ENCODE measurements at places on chromosomes 12 and 14.

DNA sequence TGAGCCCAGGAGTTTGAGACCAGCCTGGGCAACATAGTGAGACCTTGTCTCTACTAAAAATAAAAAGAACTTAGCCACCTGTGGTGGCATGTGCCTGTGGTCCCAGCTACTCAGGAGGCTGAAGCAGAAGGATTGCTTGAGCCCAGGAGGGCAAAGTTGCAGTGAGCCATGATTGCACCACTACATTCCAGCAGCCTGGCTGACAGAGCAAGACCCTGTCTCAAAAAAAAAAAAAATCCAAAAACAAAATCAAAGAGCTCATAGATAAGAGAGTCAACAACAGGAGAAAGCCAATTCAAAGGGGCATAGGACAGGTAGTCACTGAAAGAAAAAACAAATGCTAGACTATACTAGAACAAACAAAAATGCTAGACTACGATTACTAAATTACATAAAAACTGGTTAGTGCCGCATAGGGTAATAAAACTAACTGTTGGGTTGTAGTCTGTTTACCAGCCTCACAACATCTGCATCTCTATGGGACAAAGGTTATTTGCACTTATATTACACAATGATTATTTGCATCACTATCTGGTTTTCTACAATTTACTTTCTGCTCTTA, 16.6 kb upstream of the EEA1 start:
- DNase-seq: no peak

DNA sequence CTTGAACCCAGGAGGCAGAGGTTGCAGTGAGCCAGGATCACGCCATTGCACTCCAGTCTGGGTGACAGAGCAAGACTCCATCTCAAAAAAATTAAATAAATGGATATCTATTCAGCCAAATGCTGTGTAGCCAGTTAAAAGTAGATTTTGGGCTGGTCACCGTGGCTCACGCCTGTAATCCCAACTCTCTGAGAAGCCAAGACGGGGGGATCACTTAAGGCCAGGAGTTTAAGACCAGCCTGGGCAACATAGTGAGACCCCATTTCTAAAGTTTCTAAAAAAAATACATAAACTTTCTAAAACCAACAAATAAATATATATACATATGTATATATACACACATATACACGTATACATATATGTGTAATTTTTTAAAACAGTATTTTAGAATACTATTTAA, 188.8 kb downstream of the FBXL14 start:
- no peak for DNase-seq

GRCh38 chr12:26621932-26622331, 211.1 kb downstream of the ITPR2 start:
- no peak for DNase-seq

- DNase-seq: peak; percentile 51
Observed at GRCh38 chr12:131862994-131863710, 31.3 kb upstream of the ULK1 start.

DNA sequence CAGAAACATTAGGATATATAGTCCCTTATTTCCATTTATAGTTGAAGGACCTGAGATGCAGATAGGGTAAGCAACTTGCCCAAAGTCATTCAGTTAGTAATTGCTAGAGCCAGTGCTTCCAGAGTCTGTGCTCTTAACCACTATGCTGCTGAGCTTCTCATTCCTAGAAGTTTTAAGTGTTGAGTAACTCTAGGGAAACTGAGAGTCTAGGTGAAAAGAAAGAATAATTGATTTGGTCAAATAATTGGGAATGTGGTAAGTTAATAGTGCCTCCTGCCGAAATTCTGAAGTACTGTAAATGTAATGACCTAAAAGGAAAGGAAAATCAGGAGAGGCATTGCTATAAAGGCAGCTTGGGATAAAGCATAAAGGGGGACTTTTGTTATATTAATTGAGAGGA, 14.1 kb downstream of the PYROXD1 start:
- no peak for DNase-seq

GRCh38 chr12:11827091-11828061, 177.9 kb downstream of the ETV6 start:
- DNase-seq: no peak

DNA sequence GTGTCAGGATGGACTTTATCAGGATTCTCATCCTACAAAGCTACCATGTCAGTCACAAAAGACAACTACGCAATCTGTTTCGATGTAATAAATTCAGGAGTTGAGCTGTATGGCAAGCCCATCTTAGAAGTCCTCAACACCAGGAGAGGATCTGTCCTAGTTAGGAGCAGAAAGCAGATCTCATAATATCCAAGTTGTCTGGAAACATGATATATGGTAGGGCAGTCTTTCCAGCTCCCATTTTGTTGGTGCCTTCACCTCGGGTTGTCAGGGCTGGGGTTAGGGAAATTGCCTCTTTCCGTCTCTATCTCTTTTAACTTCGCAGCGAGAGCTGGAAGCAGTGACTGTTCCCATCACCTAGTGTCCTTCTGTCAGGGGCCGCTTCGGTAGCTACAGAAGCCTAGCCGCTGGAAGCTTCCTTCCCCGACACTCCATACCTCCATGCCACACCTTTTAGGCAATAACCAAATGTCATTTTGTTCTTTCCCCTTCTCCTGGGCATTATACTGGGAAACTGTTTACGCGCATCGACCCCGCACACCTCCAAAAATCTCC, 1.4 kb downstream of the NIN start:
- DNase-seq: no peak

- DNase-seq: peak; percentile 33
Observed at GRCh38 chr12:60257063-60257462, 661.2 kb downstream of the SLC16A7 start.

GRCh38 chr12:4356041-4356327, 23.5 kb downstream of the FGF23 start:
- no peak for DNase-seq

DNA sequence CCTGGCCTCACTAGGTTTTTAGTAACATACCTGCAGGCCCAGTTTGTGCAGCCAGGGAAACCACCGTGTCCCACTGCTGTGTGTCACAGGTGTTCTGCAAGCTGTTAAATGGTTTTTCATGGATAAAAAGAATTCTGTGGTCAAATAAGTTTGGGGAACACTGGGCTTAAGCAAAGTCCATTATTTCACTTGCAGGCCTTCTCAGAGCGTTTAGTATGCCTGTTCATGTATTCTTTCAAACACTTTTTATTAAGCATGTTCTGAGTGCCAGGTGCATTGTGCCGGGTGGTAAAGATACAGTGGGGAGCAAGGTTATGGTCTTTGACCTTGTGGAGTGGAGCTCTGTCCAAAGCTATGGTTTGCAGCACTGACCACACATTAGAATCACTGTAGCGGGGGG, 7.4 kb downstream of the RNFT2 start:
- DNase-seq: no peak

DNA sequence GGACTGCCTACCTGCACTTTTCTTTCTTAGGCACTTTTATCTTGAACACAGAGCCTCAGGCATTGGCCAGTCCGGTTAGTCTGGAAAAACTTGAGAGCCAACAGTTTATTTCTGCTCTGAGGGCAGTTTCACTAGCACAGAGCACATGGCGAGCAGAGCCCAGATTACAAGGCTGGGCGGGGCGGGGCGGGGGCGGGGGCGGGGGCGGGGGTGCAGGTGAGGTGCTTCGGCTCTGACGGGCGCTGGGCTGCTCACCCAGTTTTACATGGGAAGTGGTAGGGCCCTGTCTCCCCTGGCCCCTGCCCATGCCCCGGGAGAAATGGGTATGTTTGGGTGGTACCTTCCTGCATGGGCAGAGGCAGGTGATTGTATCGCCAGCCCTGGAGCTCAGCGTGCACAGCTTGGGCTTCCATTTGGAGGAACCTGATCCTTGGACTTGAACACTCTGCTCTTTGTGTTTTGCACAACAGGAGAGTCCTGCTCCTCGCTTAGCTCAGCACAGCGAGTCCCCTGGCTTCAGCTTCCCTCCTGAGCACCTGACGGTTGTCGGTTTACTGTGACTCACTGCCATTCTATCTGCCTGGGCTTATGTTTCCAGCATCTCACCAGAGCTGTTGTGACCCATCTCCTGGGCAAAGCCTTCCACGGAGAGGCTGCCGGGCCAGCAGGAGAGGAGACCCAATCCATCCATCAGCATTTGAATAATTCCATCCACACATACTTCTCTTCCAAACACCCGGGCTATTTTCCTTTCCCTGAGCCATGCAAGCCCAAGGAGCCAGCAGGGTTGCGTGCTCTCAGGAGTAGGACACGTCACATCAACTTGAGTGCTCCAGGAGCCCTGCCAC, 108.5 kb downstream of the ARF6 start:
- peak; percentile 86 for DNase-seq

DNA sequence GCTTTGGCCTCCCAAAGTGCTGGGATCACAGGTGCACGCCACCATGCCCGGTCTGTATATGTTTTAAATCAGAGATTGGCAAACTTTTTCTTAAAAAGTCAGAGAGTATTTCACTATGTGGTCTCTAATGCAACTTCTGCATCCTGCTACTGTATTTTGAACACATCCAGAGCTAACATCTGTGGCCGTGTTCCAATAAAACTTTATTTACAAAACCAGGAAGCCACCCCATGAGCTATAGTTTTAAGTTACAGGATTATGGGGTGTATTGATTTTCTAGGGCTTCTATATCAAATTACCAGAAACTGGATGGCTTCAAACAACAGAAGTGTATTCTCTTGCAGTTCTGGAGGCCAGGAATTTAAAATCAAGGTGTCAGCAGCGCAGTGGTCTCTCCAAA, 5.3 kb upstream of the RBM19 start:
- no peak for DNase-seq

DNA sequence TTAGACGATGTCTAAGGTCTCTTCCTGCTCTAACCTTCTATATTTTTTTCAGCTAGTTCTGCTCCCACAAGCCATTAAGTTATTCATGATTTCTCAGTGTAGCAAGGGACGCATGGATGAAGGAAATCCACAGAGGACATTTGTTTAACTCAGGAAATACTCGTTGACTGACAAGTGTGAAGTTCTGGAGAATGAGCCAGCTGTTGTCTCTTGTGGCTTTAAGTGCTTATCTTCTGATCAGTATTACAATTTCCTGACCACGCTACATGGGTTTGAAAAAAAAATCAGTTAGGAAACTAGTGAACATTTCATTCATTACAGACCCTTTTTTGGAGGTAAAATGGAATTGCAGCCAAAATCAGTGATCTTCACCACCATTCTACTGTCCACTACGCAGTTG, 53.1 kb downstream of the GUCY2C start:
- no peak for DNase-seq

GRCh38 chr14:80206351-80207080, 4.8 kb downstream of the DIO2 start:
- DNase-seq: no peak

- peak; percentile 86 for DNase-seq
Observed at GRCh38 chr12:70645494-70646317, 8.5 kb upstream of the PTPRB start.

- DNase-seq: peak; percentile 4
Observed at GRCh38 chr12:127336416-127336815, 930.6 kb upstream of the TMEM132C start.

- no peak for DNase-seq
Observed at GRCh38 chr12:31585271-31585670, 5.7 kb downstream of the DENND5B start.

GRCh38 chr14:102481791-102482238, 27.8 kb downstream of the ANKRD9 start:
- peak; percentile 55 for DNase-seq

- no peak for DNase-seq
Observed at GRCh38 chr14:95711476-95712176, 2.3 kb downstream of the TCL1A start.

DNA sequence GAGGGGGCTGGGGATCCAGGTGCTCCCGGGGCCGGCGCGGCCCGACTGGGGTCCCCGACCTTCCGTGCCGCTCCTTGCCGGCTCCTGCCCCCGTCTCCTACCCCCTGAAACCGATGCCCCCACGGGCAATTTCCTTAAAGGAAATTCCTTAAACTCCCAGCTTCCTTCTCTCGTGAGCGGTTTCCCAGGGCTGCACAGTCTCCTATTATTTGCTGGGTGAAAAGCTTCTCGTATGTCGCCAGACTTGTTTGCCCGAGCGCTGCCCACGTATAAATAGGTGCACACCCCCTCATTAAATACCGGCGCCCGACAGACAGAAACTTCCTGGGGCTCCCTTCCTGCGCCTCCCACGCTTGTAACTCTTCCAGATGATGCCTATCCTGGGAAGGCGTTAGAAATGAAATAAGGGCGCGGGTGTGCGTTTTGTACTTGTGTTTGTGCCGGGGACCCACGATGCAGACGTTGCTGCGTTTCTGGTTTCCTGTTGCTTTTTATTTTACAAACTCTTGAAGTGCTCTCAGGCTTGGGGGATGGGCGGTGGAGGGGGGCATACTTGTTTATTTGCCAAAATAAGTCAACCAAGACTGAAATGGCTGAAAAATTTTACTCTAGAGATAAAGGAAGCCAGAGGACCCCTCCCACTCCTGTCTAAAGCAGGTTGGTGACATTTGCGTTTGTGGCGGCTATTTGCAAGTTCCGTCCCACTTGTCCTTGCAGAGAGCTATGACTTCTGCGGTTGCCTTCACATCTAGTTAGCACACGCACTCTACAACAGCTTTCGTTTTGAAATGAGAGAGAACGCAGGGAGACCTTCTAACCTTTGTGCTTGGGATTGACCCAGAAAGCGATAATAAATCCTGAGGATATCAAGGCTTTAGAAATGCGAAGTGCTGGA, 1.0 kb downstream of the HIP1R start:
- peak; percentile 65 for DNase-seq

DNA sequence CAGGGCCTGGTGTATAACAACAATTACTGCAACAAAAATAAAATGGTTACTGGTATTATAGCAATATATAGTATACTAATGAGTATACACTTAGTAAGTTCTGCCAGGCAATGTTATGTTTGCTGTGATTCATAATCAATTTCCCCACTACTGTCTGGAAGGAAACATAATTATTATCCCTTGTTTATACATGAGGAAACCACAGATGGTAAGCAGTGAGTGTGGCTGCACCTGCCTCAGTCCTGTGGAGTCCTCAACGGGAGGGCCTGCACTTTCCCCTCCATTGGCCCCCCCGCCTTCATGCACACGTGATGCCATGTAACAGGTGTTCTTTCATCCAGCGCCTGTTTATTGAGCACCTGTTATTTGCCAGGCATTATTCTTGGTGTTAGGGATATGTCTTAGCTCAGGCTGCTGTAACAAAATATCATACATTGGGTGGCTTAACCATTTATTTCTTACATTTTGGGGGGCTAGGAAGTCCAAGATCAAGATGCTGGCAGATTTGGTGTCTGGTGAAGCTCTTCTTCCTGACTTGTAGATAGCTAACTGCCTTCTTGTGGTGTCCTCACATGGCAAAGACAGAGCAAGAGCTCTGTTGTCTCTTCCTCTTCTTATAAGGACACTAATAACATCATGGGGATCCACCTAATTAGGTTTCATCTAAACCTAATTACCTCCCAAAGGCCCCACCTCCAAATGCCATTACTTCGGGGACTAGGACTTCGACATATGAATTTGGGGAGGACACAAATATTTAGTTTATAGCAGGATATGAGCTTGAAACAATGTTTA, 59.5 kb upstream of the CHGA start:
- no peak for DNase-seq

Data from RWPE1 (cell line).